Activated CD8-positive, alpha-beta memory T cell treated with anti-CD3 and anti-CD28 coated beads for 1 hour (primary cell): ENCODE measurements at places on chromosomes 7 and 10.

DNA sequence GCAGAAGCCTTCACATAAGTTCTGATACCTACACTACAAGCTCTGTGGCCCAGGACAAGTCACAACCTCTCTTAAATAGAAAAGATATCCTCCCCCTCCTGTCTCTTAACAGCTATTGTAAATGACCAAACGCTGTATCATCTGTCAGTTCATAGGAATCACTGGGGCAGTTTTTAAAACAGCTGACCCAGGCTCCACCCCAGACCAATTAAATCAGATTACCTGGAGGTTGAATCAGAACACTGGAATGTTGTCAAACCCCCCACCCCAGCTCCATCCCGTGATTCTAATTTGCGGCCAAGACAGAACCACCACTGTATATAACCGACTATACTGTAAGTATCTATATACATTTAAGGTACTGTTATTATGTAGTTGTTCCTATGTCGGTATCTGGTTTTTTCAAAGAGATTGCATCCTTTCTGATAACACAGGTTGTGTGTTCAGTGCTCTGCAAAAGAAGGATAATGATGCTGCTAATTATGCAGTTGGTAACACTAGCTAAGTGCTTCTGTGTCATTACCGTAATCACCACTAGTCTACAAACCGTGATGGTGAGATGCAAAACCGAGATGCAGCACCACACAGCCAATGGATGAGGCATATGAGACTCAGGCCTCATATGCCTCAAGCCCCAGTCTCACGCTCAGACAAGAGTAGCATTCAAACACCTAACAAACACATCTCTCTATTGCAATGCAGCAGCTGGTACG lies 47.4 kb downstream of the TNS3 start:
- DNase-seq = no peak

- no peak for DNase-seq
These were observed 141.2 kb upstream of the RNF32 start for GRCh38 chr7:156499247-156499881.

DNA sequence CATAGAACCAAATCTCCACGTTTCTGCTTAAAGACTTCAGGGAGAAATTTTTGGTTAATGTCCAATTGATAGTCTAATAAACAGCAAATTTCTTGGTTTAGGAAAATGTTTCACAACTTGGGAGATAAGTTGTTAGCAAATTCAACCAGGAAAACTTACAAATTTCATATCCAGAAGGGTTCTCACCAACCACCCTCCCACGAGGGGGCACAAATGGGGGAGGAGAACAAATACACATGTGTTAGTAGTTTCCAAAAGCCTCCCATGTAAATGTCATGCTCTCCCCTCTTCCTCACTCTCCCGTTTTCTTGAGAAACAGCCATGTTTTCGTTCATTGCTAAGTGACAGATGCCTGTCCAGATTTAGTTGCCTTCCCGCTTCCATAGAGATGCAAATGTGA lies 10.5 kb downstream of the DOCK4 start:
- DNase-seq = no peak

DNA sequence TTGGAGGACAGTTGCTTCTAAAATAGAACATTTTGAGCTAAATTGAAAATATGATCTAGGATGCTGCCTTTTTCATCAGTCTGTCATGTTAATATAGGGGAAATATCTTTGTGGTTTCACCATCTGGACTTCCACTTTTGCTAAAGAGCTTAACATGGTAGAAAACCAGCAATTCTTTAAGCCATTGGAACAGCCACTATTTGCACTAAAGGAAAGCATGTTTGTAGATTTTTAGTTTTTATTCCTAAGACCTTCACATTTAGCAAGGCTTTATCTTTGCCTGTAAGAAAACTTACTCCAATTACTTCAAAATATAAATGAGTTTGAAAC lies 291.0 kb downstream of the RNLS start:
- DNase-seq = no peak

DNA sequence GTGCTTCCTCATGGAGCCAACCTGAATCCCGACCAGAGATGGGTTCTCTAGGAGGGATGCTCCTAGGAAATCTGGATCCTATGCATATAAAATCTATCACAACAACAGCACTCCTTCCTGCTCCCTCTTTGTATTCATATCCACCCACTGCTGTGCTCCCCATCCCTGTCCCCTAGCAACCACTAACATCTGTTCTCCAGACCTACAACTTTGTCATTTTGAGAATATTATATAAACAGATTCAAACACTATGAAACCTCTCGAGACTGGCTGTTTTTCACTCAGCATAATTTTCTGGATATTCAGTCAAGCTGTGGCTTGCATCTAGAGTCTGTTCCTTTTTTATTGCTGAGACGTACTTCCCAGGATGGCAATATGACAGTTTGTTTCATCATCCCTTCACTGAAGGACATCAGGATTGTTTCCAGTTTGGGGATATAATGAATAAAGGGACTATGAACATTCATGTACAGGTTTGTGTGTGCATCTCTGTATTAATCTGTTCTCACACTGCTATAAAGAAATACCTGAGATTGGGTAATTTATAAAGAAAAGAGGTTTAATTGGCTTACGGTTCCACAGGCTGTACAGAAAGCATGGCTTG lies 36.0 kb upstream of the PRR15 start:
- no peak for DNase-seq

GRCh38 chr10:110081911-110082310 lies 74.1 kb downstream of the ADD3 start:
- DNase-seq = no peak

GRCh38 chr10:31135171-31135570 lies 103.5 kb upstream of the ZNF438 start:
- DNase-seq = no peak

GRCh38 chr7:127901895-127902703 lies 129.1 kb downstream of the LRRC4 start:
- DNase-seq = no peak

GRCh38 chr7:136030867-136031318 lies 53.7 kb upstream of the MTPN start:
- no peak for DNase-seq
